ENCODE measurements at places on chromosomes 2 and 18.

DNA sequence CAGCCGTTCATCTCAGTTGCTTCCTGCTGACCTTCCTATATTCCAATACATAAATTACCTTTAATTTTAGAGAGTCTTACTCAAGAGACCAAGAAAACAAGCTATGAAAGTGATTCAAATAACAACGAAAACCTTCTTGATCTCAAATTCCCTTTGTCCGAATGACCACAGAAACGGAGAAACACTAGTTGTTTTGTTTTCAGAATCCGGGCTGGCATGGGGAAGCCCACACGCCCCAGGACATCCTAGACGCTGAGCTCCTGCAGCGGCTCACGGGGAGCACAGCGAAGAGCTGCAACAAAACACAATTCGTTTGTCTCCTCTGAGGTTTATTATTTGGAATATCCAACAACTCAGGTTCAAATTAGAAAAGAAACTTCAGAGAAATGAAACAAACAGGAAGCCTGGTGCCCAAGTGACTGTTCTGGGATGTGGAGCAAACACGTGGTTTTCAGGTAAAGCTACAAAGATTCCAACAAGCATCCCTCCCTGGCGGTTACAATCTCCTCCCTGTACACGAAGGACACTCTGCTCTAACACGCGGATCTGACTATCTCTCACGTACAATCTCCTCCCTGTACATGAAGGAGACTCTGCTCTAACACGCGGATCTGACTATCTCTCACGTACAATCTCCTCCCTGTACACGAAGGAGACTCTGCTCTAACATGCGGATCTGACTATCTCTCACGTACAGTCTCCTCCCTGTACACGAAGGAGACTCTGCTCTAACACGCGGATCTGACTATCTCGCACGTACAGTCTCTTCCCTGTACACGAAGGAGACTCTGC, 237.5 kb downstream of the TWIST2 start:
- DNase-seq, result no peak

DNA sequence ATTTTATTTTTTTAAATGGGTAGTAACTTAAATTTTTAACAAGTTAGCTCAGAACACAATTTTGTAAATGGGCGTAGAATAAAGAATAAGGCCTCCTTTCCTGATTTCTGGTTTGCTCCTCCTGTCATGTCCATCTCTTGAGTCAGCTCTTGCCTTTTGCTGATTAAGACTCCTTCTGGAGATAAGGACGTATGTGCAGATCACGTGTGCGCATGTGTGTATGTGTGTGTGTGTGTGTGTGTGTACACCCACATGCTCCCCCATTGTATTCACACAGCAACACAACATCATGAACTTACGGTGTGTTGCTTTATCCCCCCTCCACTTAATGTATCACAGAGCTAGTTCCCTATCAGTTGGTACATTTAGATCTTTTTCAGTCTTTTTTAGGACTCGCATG, 182.9 kb downstream of the PRKCE start:
- no peak for DNase-seq

- no peak for DNase-seq
Observed at GRCh38 chr2:44233450-44234128, 41.7 kb upstream of the SLC3A1 start.

GRCh38 chr2:231008131-231008530, 12.2 kb downstream of the SPATA3 start:
- no peak for DNase-seq

GRCh38 chr18:62523631-62524439, 1.0 kb downstream of the ZCCHC2 start:
- peak; percentile 52 for DNase-seq

DNA sequence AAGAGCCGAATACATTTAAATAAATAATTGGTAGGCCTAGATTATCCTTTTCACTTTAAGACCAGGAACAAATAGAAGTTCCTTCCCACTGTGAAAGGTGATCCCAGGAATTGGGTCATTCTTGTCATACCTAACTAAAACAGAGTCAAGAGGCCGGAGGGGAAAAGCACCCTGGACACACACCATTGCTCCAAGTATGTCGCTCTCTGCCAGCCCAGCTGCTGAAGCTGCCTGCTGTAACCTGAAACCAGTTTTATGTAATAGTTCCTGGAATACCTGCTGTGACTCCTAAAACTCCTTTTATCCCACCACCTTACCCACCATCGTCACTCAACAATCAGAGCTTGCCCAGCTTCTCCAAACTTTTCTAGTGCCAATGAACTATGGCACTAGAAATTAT, 217.1 kb downstream of the PTPRM start:
- DNase-seq, result no peak

- no peak for DNase-seq
Observed at GRCh38 chr18:22594155-22594690, 176.5 kb upstream of the CTAGE1 start.

DNA sequence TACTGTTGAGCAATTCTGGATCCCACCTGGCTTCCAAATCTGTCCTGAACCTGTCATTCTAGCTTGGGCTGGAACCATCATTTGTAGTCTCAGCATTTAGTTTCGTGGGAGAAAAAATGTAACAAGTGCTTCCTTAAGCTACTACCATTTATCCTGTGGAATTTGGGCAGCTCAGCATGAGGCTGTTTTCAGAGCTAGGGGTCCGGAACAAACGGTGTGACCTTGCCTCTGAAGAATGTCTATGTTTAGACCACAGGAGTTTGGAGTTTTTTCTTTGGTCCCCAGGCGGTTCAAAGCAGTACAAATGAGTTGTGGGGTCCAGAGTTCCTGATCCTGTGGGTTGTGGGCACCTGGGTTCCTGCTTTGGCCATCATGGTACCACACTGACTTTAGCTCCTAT, 59.1 kb upstream of the TMEM178A start:
- DNase-seq, result no peak

- DNase-seq, result no peak
Observed at GRCh38 chr2:212536817-212537725, 1.5 kb downstream of the ERBB4 start.

GRCh38 chr18:13316063-13316462, 97.5 kb downstream of the LDLRAD4 start:
- DNase-seq, result no peak

DNA sequence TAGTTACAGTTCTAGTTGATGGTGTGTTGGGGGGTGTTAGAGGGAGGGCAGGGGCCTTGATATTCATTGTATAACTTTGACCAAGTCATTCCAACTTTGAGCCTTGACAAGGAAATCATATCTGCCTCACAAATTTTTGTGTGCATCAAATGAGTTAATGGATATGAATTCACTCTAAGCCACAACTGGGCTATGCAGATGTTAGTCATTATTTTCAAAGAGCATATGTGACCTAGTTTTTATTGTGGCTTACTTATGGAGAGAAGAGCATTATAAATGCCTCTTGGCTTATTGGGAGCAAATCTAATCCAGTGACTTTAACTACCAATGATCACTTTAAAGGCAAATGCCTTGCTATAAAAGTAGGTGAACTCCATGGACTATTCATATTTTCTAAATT, 250.2 kb downstream of the LPIN1 start:
- no peak for DNase-seq

- DNase-seq, result no peak
Observed at GRCh38 chr2:4140281-4140970, 437.1 kb downstream of the DCDC2C start.

GRCh38 chr2:9205963-9206948, at the start of gene ASAP2:
Gene ASAP2 (plus strand): TSS chr2:9206812. CDS start chr2:9207105, 293 bp downstream.
- DNase-seq, result peak; percentile 18

DNA sequence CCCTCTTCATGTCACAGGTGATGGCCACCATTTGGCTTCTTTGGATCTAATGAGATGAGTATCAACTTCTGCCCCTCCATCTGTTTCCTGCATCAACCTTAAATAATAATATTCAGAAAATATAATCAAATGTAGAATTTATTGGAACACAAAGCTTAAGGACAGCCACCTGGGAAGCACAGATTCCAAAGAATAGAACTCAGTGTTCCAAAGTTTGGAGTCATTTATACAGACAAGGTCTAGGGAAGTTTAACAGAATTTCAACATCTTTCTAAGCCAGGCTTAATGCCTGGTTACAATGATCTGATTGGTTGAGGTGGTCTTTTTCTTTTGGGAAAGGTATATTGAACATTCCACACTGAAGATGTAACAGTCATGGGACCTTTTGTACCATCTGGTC, 218.0 kb upstream of the PIEZO2 start:
- no peak for DNase-seq

GRCh38 chr2:54639609-54640008, 83.9 kb upstream of the EML6 start:
- no peak for DNase-seq

DNA sequence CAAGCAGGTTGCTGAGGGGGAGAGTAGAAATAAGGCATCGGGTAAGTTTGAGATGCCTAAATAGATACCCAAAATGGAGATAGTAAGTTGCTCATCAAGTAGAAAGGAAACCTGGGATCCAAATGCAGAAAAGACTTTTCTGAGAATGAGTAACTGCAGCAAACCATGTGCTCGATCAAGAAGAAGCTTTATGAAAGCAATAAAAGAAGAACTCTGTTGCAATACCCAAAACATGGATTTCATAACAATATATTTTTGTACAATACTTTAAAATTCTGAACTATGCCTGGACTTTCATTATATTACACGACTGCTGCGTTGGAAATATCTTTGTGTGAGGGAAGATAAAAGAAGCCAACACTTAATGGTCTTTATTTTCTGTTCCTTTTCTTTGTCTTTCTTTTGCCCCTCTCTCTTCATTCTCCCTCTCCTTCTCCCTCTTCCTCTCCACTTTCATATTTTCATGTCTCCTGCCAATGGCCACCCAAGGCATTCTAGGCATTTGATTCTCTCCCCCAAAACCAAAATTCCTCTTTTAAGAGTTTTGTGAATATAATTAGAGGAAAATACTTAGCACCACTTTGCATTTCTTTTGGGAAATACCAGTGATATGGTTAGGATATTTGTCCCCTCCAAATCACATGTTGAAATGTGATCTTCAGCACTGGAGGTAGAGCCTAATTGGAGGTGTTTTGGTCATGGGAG, 257.6 kb downstream of the MREG start:
- DNase-seq, result no peak

- no peak for DNase-seq
Observed at GRCh38 chr2:142857256-142858164, 20.0 kb upstream of the KYNU start.

DNA sequence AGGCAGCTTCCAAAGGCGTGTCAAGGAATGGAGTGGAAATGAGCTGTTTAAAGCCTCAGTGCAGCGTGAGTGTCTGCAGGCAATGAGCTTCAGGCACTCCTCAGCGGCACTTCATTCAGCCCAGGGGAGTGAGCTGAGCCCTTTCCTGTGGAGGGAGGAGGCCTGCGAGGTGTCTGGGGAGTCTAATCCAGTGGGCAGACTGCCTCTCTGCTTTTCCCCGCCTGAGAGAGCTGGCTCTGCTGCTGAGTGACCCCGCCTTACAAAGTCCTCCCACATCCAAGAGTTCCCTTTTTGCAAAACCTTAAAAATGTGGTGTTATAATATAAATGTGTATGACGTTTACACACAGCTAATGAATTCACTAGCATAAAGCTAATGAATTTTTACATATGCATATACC, 7.0 kb upstream of the LDLRAD4 start:
- no peak for DNase-seq

DNA sequence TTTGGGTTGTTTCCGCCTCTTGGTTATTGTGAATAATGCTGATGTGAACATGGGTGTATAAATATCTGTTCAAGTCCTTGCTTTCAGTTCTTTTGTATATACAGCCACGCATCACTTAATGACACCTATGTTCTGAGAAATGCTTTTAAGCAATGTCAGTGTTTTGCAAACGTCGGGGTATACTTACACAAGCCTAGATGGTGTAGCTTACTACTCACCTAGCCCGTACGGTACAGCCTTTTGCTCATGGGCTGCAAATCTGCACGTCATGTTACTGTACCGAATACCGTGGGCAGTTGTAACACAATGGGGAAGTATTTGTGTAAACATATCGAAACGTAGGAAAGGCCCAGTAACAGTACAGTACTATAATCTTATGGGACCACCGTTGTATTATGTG, 12.4 kb downstream of the RALB start:
- no peak for DNase-seq

DNA sequence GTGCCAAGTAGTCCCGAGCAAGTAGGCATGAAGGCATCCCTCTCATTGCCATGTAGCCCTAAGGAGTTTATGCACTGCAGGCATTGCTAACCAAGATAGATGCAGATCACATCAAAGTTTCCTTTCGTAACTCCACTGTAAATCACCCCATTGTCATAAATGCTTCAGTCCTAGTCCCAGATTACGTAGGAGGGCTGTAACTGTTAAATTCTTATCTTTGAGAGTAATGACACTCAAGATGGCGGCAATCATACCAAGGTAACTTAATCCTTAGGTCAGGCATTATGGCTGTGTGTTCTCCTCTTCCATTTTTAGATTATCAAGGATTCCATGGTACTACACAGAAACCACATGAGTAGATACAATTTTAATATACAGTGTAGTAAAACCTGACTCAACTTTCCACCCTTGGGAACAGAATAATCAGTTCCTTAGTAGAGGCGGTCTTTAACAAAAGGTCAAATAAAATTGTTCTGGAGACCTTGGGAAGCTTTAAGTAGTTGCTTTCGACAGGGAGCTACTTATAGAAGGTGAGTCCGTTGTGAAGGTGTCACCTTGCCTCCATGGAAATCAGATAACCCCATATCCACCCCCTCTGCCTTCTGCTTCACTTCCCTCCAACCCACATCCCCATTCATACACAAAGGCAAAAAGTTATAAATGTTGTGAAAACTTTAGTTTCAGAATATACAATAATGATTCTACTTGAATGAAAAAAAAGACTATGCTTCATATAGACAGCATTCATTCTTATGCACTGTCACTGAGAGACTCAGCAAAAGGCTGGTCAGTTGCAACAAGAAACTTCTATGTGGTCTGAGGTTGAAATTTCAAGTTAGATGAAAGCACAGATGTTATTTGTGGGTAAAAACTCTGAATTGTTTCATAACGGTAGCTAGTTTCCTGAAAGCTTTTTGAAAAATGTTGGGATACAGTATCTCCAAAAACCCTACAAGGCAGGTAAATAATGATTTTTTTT, 64.8 kb upstream of the GALNT5 start:
- DNase-seq, result no peak

DNA sequence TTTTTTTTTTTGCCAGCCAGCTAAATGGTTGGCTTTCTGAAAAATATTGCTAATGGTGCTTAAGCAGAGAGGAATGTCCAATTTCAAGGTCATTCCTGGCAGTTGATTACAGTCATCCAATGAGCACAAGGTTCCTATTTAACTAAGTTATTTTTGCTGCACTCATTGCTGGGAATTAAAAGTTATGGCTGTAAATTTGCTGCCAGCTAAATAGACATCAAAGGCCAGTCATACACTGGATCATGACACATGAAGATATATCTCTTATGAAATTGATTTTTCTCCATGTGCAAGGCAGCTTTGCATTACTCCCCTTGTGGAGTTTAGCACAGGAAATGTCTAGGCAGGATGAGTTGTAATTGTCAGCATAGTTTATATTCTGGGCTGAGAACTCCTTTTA, 1898.4 kb upstream of the CELF4 start:
- no peak for DNase-seq

GRCh38 chr2:74481961-74482800, 617 bp downstream of the CCDC142 start:
- no peak for DNase-seq
